ENCODE measurements at places on chromosomes 2 and 18. TPM values are rescaled to one million over a fixed set of nuclear protein-coding genes. Genes with fewer than 3 reads are reported as not detected.

DNA sequence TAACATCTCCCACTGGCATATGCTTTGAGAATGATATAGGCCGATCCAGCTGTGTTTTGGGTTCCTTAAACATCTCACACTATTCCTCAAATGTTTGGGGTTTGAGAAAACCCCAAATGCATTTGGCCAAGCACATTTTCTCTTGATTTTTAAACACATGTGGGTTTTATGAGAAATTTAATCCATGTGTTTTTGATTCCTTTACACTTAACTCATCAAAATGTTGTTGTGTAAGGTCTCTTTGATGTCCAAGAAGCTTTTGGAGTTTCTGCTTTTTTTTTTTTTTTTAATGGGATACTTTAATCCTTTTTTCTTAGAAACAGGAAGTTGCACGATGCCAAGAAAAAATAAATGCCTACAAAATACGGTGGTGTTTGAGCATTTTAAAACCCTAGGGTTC, 339.8 kb upstream of the TCF4 start:
- no peak for DNase-seq
- no peak overlapping the region for H3K4me3 ChIP-seq
- H3K27me3 ChIP-seq = no peaks in the 10 kb centered on the region
- no peaks in the 10 kb centered on the region for H3K4me1 ChIP-seq

DNA sequence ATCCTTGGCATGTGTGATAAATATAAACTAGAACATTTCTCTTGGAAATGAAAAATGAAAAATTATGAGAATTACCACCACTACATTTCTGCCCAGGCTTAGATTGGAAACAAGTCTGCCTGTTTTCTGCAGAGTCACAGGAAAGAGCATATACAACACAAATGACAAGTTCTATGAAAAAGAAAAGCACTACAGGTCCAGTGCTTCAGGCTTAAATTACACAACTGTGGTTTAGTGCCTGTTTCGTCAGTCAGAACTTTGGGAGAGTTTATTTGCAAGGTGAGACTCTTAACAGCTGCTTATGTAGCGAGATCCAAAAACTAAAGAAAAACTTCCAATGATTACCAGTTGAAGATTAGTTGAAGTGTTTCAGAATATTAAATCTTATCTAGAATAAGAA, 68.9 kb downstream of the RTN4 start:
- no peaks in the 10 kb centered on the region for H3K27me3 ChIP-seq
- no peak for DNase-seq
- peaks cover 23% of the 10 kb centered on the region for H3K36me3 ChIP-seq

- peaks cover 64% of the 10 kb centered on the region for H3K36me3 ChIP-seq
- peak overlapping the region; percentile 95 for H3K27ac ChIP-seq
- peaks cover 93% of the 10 kb centered on the region for H3K4me1 ChIP-seq
- no peaks in the 10 kb centered on the region for H3K27me3 ChIP-seq
Measured at GRCh38 chr18:77100751-77101355, 31.7 kb downstream of the MBP start.

DNA sequence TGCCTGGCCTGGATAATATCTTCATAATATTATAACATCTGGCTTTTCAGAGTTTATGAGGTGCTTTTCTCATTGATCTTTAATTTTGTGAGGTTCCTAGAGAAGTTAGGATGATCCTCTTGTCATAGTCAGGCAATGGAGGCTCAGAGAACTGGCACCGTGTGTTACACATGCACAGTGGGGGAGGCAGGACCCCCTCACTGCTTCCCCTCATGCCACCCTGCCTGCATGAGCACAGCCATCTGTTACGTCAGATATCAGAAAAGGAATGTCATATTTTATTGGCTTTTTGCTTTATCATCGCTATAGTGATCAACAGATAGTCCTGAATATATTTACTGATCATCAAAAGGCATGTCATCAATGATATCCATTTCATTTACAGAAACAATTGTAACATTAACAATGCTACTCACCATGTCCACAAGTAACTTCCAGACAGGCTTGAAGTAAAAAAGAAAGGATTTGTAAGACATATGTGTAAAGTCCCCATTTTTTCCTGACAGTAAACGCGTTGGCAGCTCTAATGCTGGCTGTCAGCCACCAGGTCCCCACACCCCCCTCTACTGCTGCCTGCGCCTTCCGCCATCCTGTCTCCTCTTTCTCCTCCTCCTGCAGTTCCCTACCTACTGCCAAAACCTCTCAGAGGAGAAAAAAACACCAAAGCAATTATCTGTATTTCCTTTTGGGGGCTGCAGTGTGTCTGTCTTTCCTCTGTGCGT, 18.8 kb downstream of the ENOSF1 start:
- no peaks in the 10 kb centered on the region for H3K27me3 ChIP-seq
- H3K27ac ChIP-seq = peak overlapping the region; percentile 30
- no peak for DNase-seq
- no peaks in the 10 kb centered on the region for H3K4me1 ChIP-seq

- DNase-seq = no peak
- no peak overlapping the region for H3K27ac ChIP-seq
- H3K4me1 ChIP-seq = no peaks in the 10 kb centered on the region
- no peaks in the 10 kb centered on the region for H3K36me3 ChIP-seq
Measured at GRCh38 chr2:235900631-235901030, 267.6 kb downstream of the GBX2 start.

DNA sequence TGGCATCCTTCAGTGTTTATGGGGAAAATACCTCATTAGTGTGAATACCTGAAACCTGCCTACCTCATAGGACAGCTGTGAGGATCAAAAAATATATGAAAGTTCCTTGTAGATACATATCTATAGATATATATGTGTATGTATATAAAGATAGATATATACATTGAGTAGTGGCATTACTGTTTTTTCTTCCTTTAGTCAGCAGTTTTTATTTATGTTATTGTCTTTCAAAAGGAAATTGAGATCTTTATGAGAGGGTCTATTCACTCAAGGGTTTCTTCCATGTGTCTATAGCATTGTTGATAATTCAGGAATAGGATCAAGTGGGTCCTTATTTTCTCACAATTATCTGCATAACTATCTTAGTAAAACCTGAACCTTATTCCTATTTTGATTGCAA, 6.6 kb downstream of the RMP24 start:
- peaks cover 15% of the 10 kb centered on the region for H3K4me1 ChIP-seq
- no peak for DNase-seq
- H3K36me3 ChIP-seq = peaks cover 59% of the 10 kb centered on the region
- no peak overlapping the region for H3K4me3 ChIP-seq
- no peaks in the 10 kb centered on the region for H3K27me3 ChIP-seq
- no peak overlapping the region for H3K27ac ChIP-seq

GRCh38 chr18:54030434-54030833, 194.0 kb downstream of the MBD2 start:
- H3K36me3 ChIP-seq = no peaks in the 10 kb centered on the region
- no peak overlapping the region for H3K4me3 ChIP-seq
- H3K27ac ChIP-seq = no peak overlapping the region
- no peak for DNase-seq
- peaks cover 5% of the 10 kb centered on the region for H3K27me3 ChIP-seq

DNA sequence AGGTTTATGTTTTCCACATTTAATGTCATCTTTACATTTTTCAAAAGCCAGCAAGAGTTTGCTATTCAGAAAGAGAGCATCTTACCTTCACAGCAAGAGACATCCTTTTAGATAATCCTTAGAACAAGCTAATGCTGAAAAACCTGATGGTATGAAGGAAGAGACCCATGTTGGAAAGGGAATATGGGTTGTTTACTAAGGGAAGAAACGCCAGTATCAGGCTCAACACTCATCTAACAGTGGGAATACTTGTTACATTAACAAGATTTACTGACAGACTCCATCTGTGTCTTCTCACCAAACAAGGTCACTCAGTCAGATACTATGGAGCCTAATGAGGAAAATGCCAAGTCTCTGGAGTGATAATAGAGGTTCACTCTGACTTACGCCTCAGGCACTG, 1474.1 kb upstream of the SLC39A10 start:
- no peaks in the 10 kb centered on the region for H3K27me3 ChIP-seq
- no peak for DNase-seq
- H3K27ac ChIP-seq = no peak overlapping the region
- H3K4me1 ChIP-seq = no peaks in the 10 kb centered on the region

GRCh38 chr2:60926741-60927552, 45.6 kb downstream of the REL start:
- peaks cover 59% of the 10 kb centered on the region for H3K36me3 ChIP-seq
- DNase-seq = no peak
- H3K27me3 ChIP-seq = no peaks in the 10 kb centered on the region
- H3K4me3 ChIP-seq = no peak overlapping the region
- no peak overlapping the region for H3K27ac ChIP-seq
- H3K4me1 ChIP-seq = peaks cover 3% of the 10 kb centered on the region

DNA sequence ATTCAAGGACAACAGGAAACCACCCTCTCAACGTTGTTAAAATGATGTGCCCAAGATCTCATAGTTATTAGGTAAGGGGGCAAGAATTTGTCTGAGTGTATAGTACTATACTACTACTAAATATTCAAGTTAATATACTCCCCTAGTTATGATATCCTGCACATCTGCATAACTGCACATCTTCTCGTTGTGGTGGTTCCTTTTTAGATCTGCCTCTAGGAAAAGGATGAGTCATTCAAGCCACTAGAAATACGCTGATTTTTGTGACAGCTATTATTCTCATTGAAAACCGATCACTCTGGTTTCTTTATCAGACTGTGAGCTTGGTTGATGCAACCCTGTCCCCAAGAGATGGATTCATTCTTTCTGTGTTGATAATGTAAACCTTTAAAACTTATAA, 1067.0 kb upstream of the FANCL start:
- DNase-seq = no peak
- no peaks in the 10 kb centered on the region for H3K36me3 ChIP-seq
- no peak overlapping the region for H3K4me3 ChIP-seq
- no peak overlapping the region for H3K27ac ChIP-seq

GRCh38 chr2:196987649-196988364, 61.3 kb upstream of the PGAP1 start:
- H3K4me1 ChIP-seq = peaks cover 67% of the 10 kb centered on the region
- peaks cover 59% of the 10 kb centered on the region for H3K36me3 ChIP-seq
- peak; percentile 69 for DNase-seq
- peak overlapping the region; percentile 21 for H3K4me3 ChIP-seq

DNA sequence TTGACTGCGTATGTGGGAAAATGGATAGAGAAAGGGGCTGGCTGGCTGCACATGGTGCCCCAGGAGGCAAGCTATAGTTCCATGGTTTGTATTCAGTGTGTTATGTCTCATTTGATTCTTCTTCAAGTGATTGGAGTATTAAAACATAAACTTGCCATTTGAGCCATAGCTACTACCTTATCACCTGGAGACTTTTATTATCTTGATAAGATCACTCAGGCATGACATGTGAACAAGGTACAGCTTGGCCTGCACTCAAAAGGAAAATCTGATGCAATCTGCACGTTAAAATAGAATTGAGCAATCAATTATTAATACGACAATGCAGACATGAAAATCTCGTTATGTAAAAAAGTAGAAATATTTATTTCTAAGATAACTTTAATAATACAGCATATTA, 116.9 kb downstream of the RND3 start:
- DNase-seq = no peak
- H3K4me1 ChIP-seq = no peaks in the 10 kb centered on the region
- no peak overlapping the region for H3K27ac ChIP-seq
- no peaks in the 10 kb centered on the region for H3K36me3 ChIP-seq
- H3K27me3 ChIP-seq = no peaks in the 10 kb centered on the region

DNA sequence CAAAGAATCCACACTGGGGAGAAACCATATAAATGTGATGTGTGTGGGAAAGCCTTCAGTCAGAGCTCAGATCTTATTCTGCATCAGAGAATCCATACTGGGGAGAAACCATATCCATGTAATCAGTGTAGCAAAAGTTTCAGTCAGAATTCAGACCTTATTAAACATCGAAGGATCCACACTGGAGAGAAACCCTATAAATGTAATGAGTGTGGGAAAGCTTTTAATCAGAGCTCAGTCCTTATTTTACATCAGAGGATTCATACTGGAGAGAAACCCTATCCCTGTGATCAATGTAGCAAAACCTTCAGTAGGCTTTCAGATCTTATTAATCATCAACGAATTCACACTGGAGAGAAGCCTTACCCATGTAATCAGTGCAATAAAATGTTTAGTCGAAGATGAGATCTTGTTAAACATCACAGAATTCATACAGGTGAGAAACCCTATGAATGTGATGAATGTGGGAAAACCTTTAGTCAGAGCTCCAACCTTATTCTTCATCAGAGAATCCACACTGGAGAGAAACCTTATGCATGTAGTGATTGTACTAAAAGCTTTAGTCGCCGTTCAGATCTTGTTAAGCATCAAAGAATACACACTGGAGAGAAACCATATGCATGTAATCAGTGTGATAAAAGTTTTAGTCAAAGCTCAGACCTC, 16.7 kb upstream of the ZSCAN30 start:
- no peak for DNase-seq
- H3K4me3 ChIP-seq = no peak overlapping the region
- H3K36me3 ChIP-seq = peaks cover 88% of the 10 kb centered on the region
- no peak overlapping the region for H3K27ac ChIP-seq
- H3K4me1 ChIP-seq = no peaks in the 10 kb centered on the region

DNA sequence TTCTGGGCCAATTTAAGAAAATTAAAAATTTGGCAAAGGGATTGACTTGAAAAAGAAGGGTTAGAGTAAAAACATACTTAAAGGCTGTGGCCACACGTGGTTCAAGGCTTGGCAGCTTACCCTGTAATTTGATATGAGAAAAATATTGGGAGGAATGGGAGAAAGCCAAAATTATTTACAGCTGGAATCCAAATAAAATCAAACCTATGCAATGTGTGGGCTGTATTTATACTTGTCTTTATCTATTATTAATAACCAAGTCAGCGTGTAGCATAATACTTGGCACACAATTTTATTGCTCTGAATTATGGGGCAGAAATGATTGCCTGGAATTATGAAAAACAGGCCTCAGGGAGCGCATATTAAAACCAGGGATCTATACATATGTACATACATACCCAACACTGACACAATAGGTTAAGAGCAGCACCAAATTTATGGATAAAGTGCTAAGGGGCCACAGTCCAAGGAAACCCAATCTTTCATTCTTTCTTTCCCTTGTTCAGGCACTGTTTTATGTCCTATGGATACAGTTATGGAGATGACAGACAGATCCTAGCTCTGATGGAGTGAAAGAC, 35.6 kb downstream of the FAM124B start:
- H3K4me1 ChIP-seq = no peaks in the 10 kb centered on the region
- H3K4me3 ChIP-seq = no peak overlapping the region
- H3K36me3 ChIP-seq = no peaks in the 10 kb centered on the region
- no peak overlapping the region for H3K27ac ChIP-seq
- peaks cover 1% of the 10 kb centered on the region for H3K27me3 ChIP-seq
- no peak for DNase-seq

DNA sequence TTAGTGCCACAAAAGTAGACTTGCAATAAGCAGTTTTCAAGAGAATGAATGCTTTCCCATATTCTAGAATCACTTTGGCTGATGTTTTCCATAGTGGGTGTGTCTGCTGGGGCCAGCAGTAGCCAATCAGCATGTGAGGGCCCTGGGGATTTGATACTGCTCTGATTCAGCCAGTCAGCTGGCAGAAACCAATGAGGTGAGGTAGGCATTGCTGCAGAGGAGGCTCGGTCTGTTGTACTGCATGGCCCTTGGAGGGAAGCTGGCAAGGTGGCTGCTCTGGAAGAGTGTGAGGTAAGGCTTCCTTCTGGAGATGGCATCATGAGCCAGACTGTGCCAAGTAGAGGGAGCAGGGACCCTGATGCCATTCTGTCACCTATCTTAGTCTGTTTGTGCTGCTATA, 22.7 kb downstream of the TMEM87B start:
- H3K27ac ChIP-seq = no peak overlapping the region
- H3K36me3 ChIP-seq = peaks cover 53% of the 10 kb centered on the region
- H3K4me3 ChIP-seq = no peak overlapping the region
- DNase-seq = no peak
- peaks cover 27% of the 10 kb centered on the region for H3K4me1 ChIP-seq

The NEU4 gene
- total RNA-seq = 0.54 TPM

The TBR1 gene
- total RNA-seq = not detected

The IL36RN gene
- not detected for total RNA-seq

The UPP2 gene
- not detected for total RNA-seq

The CTAGE1 gene
- not detected for total RNA-seq

Measured in activated CD8-positive, alpha-beta T cell treated with anti-CD3 and anti-CD28 coated beads for 36 hours (primary cell).